ENCODE measurements at places on chromosomes 7 and 10.

- no peak for DNase-seq
Observed at GRCh38 chr10:120715171-120715570, 136.0 kb upstream of the WDR11 start.

GRCh38 chr7:123633553-123633952, 22.1 kb upstream of the LMOD2 start:
- DNase-seq, result peak; percentile 40

- DNase-seq, result no peak
Observed at GRCh38 chr7:132463922-132464321, 112.3 kb downstream of the PLXNA4 start.

DNA sequence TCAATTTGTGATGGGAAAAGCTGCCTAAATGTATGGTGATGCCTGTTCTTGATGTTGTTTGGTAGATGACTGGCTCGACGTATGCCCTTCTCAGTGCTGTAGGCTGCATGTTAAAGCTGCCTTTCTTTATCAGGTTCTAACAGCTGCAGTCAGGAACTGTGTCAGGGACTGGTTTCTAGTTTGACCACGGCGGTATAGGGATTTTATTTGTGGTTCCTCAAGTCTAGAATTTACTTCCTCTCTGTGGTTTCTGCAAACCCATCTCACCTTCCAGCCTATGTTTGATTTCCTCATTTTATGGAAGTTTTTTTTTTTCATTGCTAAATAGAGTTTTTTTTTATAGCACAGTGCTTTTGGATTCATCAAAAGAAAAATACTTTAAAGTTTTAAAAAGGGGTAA, 26.5 kb downstream of the LMTK2 start:
- DNase-seq, result no peak

- DNase-seq, result no peak
Observed at GRCh38 chr10:17814973-17815372, 5.8 kb downstream of the MRC1 start.

GRCh38 chr7:101939136-101939695, 121.8 kb downstream of the CUX1 start:
- DNase-seq, result no peak

DNA sequence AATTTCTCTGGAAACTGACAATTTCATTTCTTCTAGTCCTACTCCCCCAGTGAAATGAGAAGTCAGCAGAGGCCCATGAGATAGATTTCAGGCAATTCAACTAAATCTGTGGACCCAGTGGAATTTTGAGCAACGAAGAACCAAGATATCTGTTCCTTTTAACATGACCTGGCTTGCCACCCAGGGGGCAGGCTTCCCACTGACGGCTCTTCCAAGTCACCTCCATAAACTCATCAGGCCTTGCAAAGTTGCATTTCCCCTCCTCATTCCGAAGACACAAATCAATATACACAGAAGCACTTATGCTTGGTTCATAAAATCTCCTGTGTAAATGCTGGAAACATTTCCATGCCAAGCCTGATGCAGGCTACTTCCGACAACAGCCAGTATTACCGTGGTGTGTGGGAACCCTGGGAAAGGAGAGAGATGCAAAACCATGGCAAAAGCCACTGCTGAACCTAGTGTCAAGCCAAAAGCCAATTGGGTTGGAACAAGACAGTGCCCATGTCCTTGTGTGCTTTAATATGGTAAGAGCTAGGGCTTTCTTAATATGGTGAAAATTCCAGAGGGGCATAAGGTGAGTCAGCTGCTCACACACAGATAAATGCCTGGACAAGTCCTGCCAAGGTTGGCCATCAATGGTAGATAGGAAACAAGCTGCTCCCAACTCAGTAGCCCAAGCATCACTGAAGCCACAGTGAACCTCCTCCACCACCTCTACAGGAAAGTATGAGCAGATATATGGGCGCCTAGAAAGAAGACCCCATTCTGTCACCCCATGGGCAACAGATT, 1.6 kb downstream of the FRMD4A start:
- no peak for DNase-seq

- DNase-seq, result no peak
Observed at GRCh38 chr10:80457554-80458262, 3.6 kb downstream of the TSPAN14 start.
